ENCODE measurements at places on chromosomes 16 and 17. TPM values are rescaled to one million over a fixed set of nuclear protein-coding genes. Genes with fewer than 3 reads are reported as not detected.
A peak's percentile ranks its signal among the peaks of the same experiment; 100 is the strongest.

The DHRS7C gene
- not detected for total RNA-seq

The CD300A gene
- total RNA-seq: 2.1 TPM

The PLEKHH3 gene
- 1.2 TPM for total RNA-seq

GRCh38 chr16:525123-525519 is 2.4 kb upstream of the CAPN15 start:
- H3K27ac ChIP-seq: peak overlapping the region; percentile 90
- H3K4me3 ChIP-seq: peak overlapping the region; percentile 81
- DNase-seq: no peak
- peaks cover 11% of the 10 kb centered on the region for H3K36me3 ChIP-seq
- peaks cover 31% of the 10 kb centered on the region for H3K4me1 ChIP-seq
- H3K27me3 ChIP-seq: no peaks in the 10 kb centered on the region

- H3K27ac ChIP-seq: peak overlapping the region; percentile 84
- peak; percentile 52 for DNase-seq
- H3K27me3 ChIP-seq: no peaks in the 10 kb centered on the region
- H3K36me3 ChIP-seq: peaks cover 75% of the 10 kb centered on the region
- peak overlapping the region; percentile 58 for H3K4me3 ChIP-seq
- H3K4me1 ChIP-seq: peaks cover 91% of the 10 kb centered on the region
Measured at GRCh38 chr16:68283801-68284598, 19.7 kb downstream of the SLC7A6 start.

DNA sequence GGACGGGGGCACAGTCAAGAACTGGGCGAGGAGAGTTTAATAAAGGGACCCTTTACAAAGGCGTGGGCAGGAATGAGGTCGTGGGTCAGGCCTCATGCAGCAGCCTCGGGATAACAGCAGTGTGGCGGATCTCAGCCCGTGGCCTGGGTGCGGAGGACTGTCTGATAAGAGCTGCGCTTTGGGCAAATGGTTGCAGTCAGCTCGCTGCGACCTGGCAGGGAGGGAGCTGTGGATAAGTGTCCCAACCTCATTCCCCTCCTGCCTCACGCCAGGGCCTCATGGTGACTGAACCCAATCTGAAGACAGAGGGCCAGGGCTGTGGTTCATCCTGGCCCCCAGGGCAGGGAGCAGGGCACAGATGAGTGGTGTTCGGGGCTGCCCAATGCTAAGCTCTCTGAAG is 13.6 kb downstream of the SMTNL2 start:
- peaks cover 6% of the 10 kb centered on the region for H3K4me1 ChIP-seq
- H3K4me3 ChIP-seq: no peak overlapping the region
- no peak for DNase-seq
- no peaks in the 10 kb centered on the region for H3K36me3 ChIP-seq
- H3K27me3 ChIP-seq: peaks cover 2% of the 10 kb centered on the region

DNA sequence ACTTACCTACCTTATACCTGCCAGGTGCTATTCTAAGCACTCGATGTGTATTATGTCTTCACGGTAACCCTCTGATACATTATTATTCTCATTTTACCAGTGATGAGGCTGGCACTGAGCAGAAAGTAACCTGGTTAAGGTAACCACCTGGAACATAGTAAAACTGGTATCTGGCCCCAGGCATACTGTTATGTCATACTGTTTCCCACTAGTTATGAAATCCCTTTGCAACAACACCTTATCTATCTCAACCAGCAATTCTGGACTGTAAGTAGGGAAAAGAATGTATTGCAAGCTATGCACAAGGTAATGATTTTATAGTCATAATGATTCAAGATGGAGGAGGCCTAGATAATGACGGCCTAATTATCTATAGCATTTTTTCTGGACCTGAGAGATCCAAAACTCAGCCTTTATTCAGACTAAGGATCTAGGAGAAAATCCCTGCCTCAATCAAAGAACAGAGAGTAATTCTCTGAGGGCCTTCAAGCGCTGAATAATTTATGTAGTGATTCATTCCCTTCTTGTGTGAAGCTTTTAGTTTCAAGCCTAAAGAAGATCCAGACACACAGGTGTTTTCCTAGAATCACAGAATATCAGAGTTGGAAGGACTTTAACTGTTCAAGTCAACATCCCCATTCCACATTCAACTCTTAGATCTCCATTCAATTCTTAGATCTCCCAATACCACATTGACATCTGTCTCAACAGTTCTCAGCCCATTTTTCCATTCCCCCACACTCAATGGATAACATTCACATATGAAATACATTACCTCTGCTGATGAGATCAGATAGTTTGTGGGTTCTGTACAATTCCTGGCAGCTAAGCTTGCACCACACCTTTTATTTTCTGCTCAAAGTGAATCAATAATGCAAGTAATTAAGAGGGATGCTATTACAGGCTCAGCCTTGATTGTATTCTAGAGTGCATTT is 14.9 kb upstream of the MMD start:
- H3K4me3 ChIP-seq: no peak overlapping the region
- no peak overlapping the region for H3K27ac ChIP-seq
- no peaks in the 10 kb centered on the region for H3K36me3 ChIP-seq
- peaks cover 14% of the 10 kb centered on the region for H3K27me3 ChIP-seq
- peaks cover 11% of the 10 kb centered on the region for H3K4me1 ChIP-seq
- DNase-seq: no peak

GRCh38 chr17:81111066-81111465 is 54.2 kb upstream of the PVALEF start:
- DNase-seq: no peak
- H3K4me3 ChIP-seq: no peak overlapping the region
- H3K36me3 ChIP-seq: no peaks in the 10 kb centered on the region
- no peaks in the 10 kb centered on the region for H3K4me1 ChIP-seq
- H3K27ac ChIP-seq: no peak overlapping the region

Measured in activated CD8-positive, alpha-beta T cell treated with anti-CD3 and anti-CD28 coated beads, Interleukin-2, amount 10 ng/mL, durations not matched to agents 7 days and 5 days (primary cell).